ENCODE measurements at places on chromosomes 1 and 21.
A peak's percentile ranks its signal among the peaks of the same experiment; 100 is the strongest.

- no peak overlapping the region for H3K4me3 ChIP-seq
- peaks cover 42% of the 10 kb centered on the region for H3K4me1 ChIP-seq
- DNase-seq, result no peak
- H3K27ac ChIP-seq, result no peak overlapping the region
Measured at GRCh38 chr1:11738783-11739182, 2.8 kb downstream of the AGTRAP start.

- peak overlapping the region; percentile 78 for H3K27ac ChIP-seq
- no peak for DNase-seq
- no peaks in the 10 kb centered on the region for H3K36me3 ChIP-seq
- no peak overlapping the region for H3K4me3 ChIP-seq
Measured at GRCh38 chr1:47212636-47213229, 19.3 kb downstream of the TAL1 start.

DNA sequence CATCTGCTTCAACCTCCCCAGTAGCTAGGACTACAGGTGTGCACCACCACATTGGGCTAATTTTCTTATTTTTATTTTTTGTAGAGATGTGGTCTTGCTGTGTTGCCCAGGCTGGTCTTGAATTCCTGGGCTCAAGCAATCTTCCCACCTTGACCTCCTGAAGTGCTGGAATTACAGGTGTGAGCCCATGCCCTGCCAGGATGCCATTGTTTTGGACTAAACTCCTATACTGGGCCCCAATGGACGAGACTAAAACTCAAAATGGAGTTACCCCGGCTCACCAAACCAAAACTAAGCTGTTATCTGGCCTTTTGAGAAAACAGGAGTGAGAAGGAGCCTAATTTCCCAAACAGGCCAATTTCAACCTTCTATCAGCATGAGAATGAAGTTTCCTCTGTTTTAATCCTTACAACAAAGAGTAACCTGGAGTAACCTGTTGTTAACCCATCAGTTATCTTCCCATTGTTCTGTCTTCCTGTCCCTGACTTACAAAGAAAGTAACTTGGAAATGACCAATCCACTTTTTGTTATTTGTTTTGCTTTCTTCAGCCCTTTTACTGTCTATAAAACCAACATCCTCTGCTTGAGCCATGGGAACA, 29.6 kb downstream of the DMRTA2 start:
- no peaks in the 10 kb centered on the region for H3K36me3 ChIP-seq
- H3K27ac ChIP-seq, result no peak overlapping the region
- no peaks in the 10 kb centered on the region for H3K4me1 ChIP-seq
- no peak for DNase-seq
- H3K27me3 ChIP-seq, result peaks cover 32% of the 10 kb centered on the region

- peaks cover 17% of the 10 kb centered on the region for H3K4me1 ChIP-seq
- H3K27me3 ChIP-seq, result no peaks in the 10 kb centered on the region
- H3K36me3 ChIP-seq, result no peaks in the 10 kb centered on the region
- no peak overlapping the region for H3K27ac ChIP-seq
- DNase-seq, result no peak
- H3K4me3 ChIP-seq, result no peak overlapping the region
Measured at GRCh38 chr1:168861421-168862004, 132.5 kb upstream of the DPT start.

- no peak overlapping the region for H3K27ac ChIP-seq
- no peaks in the 10 kb centered on the region for H3K36me3 ChIP-seq
- peaks cover 3% of the 10 kb centered on the region for H3K4me1 ChIP-seq
- DNase-seq, result no peak
- H3K4me3 ChIP-seq, result no peak overlapping the region
- H3K27me3 ChIP-seq, result peaks cover 20% of the 10 kb centered on the region
Measured at GRCh38 chr21:31141389-31142000, 103.2 kb upstream of the KRTAP19-8 start.

DNA sequence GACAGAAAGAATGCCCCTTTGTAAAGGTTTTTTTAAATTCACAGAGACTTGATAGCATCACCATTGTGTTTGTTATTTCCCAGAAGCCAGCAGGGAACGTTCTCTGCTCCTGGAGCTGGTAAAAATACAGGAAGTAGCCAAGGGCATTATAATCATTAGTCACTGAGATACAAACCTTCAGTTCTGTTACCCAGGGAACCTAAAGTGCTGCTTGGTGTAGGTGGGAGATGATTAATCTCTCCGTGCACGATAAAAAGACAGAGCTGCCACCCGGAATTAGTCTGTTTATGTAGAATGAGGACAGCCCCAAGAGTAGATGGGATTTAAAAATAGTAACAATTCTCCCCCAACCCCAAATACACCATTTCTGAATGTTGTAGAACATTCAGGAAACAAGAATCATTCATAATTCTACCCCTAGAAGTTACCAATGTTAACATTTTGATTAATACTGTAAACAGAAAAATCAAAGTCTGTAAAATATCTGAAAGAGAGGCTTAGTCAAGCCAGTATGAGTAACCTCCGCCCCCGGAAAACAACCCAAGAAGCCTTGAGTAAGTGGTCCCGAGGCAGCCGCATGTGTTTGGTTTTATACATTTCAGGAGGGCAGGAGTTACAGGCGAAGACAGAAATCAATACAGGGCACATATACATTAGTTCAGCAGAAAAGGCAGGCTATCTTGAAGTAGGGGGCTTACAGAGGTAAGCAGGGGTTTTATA, 45.3 kb upstream of the CTBS start:
- no peaks in the 10 kb centered on the region for H3K27me3 ChIP-seq
- H3K27ac ChIP-seq, result no peak overlapping the region
- H3K4me1 ChIP-seq, result peaks cover 22% of the 10 kb centered on the region
- no peak overlapping the region for H3K4me3 ChIP-seq
- no peaks in the 10 kb centered on the region for H3K36me3 ChIP-seq

GRCh38 chr1:98402860-98403259, 258.7 kb upstream of the SNX7 start:
- H3K36me3 ChIP-seq, result no peaks in the 10 kb centered on the region
- DNase-seq, result no peak
- no peak overlapping the region for H3K4me3 ChIP-seq
- H3K27me3 ChIP-seq, result no peaks in the 10 kb centered on the region
- H3K4me1 ChIP-seq, result no peaks in the 10 kb centered on the region
